ENCODE measurements at places on chromosomes 13 and 19. TPM values are rescaled to one million over a fixed set of nuclear protein-coding genes. Genes with fewer than 3 reads are reported as not detected.
A peak's percentile ranks its signal among the peaks of the same experiment; 100 is the strongest.

DNA sequence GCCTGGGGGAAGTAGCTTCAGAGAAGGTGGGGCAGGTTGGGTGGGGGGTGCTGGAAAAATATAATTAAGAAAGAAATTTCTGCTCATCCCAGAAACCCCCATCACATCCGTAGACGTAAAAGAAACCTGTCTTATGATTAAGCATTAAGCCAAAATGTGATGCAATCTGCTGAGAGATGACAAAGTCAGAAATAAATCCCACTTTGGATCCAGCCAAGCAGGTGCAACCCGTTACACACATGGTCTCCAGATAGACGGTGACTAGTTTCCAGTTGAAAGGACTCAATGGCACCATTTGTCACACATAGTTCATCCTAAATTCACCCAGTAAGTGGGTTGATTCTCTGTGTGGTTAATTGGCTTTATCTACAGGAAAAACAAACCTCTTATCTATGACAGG is 34.1 kb downstream of the PSG5 start:
- H3K27me3 ChIP-seq = no peaks in the 10 kb centered on the region
- no peak overlapping the region for H3K27ac ChIP-seq
- H3K4me1 ChIP-seq = no peaks in the 10 kb centered on the region
- no peaks in the 10 kb centered on the region for H3K36me3 ChIP-seq

DNA sequence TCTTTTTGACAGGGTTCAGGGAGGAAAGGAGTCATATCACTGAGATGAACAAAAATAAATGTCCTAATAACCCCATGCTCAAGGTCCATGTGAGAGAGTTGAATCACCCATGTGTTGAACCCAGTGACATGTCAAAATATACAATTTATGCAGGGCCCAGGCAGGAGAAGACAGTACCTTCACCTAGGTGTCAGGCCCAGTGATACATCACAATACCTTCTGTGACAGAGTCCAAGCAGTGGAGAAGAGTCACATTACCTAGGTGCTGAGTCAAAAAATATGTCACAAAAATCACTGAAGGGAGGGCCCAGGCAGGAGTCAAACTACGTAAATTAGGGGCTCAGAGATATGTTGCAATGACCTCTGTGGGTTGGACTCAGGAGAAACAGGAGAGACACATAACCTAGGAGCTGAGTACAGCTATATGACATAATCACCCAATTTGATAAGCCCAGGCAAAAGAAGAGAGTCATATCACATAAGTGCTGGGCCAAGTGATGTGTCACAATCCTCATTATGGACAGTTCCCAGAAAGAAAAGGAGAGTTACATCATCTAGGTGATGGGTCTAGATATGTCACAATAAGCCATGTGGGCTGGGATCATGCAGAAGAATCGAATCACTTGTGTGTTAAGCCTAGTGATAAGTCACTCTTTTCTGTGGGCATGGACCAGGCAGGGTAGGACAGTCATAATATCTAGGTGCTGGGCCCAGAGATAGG is 13.8 kb upstream of the ZNF724 start:
- H3K27ac ChIP-seq = no peak overlapping the region
- H3K36me3 ChIP-seq = peaks cover 81% of the 10 kb centered on the region
- no peaks in the 10 kb centered on the region for H3K4me1 ChIP-seq
- no peaks in the 10 kb centered on the region for H3K27me3 ChIP-seq

DNA sequence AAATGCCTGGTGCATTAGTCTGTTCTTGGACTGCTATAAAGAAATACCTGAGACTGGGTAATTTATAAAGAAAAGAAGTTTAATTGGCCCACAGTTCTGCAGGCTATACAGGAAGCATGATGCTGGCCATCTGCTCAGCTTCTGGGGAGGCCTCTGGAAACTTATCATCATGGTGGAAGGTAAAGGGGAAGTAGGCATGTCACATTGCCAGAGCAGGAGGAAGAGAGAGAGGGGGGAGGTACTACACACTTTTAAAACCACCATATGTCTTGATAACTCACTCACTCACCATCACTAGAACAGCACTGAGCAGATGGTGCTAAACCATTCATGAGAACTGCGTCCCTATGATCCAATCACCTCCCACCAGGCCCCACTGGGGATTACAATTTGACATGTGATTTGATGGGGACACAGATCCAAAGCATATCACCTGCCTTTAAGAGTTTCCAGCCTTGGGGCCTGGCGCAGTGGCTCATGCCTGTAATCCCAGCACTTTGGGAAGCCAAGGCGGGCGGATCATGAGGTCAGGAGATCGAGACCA is 219.0 kb downstream of the KATNAL1 start:
- H3K27me3 ChIP-seq = no peaks in the 10 kb centered on the region
- DNase-seq = no peak
- H3K4me3 ChIP-seq = no peak overlapping the region
- H3K36me3 ChIP-seq = no peaks in the 10 kb centered on the region
- H3K4me1 ChIP-seq = no peaks in the 10 kb centered on the region

- H3K4me1 ChIP-seq = no peaks in the 10 kb centered on the region
- no peaks in the 10 kb centered on the region for H3K36me3 ChIP-seq
- H3K4me3 ChIP-seq = no peak overlapping the region
- no peaks in the 10 kb centered on the region for H3K27me3 ChIP-seq
- H3K27ac ChIP-seq = no peak overlapping the region
Observed at GRCh38 chr13:94079876-94080275, 399.6 kb downstream of the DCT start.

DNA sequence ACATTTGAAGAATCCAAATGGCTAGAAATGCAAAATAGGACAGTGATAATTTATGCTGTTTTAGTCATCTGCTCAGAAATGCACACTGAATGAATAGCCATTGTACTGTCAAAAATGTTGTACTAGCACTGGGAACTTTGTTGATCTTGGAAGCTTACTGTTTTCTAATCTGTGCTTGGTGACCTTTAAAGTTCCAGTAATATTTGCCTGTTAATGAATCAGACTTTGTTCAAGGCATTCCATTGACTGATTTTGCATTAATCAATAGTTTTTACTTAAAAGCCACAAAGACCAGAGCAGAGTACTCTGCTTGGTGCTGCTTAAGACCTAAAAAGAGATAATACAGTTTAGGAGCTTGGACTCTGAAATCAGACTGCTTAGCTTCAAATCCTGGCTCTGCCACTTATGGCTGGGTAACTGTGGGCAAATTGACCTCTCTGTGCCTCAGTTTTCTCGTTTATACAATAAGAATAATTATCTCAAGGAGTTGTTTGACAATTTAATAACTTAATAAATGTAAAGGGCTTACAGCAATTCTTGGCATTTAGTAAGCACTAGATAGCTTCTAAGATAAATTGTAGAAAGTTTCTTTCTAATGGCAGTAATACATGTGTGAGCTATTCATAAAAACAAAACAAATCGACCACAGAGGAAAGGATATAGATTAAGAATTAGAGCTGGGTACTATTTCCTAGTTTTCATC is 4.6 kb upstream of the SLAIN1 start:
- H3K36me3 ChIP-seq = no peaks in the 10 kb centered on the region
- peaks cover 13% of the 10 kb centered on the region for H3K4me1 ChIP-seq
- no peak overlapping the region for H3K27ac ChIP-seq
- H3K27me3 ChIP-seq = no peaks in the 10 kb centered on the region
- H3K4me3 ChIP-seq = no peak overlapping the region

DNA sequence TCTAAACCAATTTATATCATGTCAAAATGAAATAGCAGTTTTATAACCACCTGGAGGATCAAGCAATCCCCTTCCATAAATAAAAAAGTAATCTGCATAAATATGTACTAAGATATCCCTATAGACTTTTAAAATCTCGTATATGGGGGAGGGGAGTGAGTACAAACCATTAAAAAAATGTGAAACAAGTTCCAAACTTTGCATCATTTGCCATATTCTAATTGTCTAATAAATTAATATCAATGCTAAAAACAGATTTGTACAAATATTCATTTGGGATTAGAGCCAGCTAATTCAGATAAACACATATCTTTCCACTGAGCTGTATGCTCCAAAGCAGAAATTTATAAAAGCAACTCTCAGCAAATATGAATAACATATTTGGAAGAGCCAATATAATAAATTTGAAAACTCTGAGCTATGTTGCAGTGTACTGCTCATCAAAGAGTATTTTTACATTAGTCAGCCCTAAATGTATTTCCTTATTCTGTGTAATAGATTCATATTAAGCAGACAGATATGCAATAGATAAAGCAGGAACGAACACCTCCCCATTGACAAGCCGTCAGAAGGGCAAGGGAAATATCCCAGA is 970.2 kb downstream of the EFNB2 start:
- no peak for DNase-seq
- H3K36me3 ChIP-seq = no peaks in the 10 kb centered on the region
- no peaks in the 10 kb centered on the region for H3K4me1 ChIP-seq

GRCh38 chr19:47497050-47497766 is 13.2 kb upstream of the KPTN start:
- DNase-seq = no peak
- H3K27ac ChIP-seq = no peak overlapping the region
- H3K4me1 ChIP-seq = no peaks in the 10 kb centered on the region
- H3K27me3 ChIP-seq = no peaks in the 10 kb centered on the region
- H3K4me3 ChIP-seq = no peak overlapping the region

DNA sequence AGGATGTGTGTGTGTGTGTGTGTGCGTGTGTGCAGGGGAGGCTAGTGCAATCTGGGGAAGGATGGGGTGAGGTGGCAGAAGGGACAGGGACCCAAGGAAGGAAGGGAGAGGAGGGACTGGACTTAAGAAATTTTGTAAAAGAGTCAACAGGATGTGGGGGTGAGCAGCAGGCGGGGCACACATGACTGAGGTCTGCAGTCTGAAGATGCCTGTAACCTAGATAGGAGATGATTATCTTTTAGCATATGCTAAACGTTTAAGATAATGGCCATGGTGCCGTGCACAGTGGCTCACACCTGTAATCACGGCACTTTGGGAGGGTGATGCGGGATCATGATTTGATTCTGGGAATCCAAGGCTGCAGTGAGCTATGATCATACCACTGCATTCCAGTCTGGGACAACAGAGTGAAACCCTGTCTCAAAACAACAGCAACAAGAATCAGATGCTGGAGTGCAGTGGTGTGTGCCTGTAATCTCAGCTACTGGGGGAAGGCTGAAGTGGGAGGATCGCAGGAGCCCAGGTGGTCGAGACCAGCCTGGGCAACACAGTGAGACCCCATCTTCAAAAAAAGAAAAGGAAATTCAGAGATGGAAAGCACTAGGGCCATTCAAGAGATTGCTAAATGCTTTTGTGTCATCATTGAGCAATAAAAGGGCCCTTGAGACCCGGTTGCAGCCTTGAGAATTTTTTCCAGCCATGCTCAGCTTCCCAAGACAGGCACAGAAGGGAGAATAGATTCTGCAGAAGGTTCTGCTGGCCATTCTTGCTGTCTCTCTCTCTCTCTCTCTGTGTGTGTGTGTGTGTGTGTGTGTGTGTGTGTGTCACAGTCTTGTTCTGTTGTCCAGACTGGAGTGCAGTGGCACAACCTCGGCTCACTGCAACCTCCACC is 3.8 kb upstream of the ZNF414 start:
- H3K27me3 ChIP-seq = no peaks in the 10 kb centered on the region
- peak overlapping the region; percentile 83 for H3K27ac ChIP-seq
- H3K4me3 ChIP-seq = no peak overlapping the region
- H3K36me3 ChIP-seq = peaks cover 19% of the 10 kb centered on the region

GRCh38 chr19:3964256-3965194 is 6.4 kb downstream of the DAPK3 start:
- peaks cover 90% of the 10 kb centered on the region for H3K36me3 ChIP-seq
- no peak overlapping the region for H3K27ac ChIP-seq
- H3K4me1 ChIP-seq = peaks cover 39% of the 10 kb centered on the region
- DNase-seq = no peak
- H3K27me3 ChIP-seq = no peaks in the 10 kb centered on the region
- no peak overlapping the region for H3K4me3 ChIP-seq

- no peaks in the 10 kb centered on the region for H3K36me3 ChIP-seq
- peaks cover 46% of the 10 kb centered on the region for H3K4me1 ChIP-seq
- DNase-seq = peak; percentile 96
- H3K4me3 ChIP-seq = peak overlapping the region; percentile 64
Observed at GRCh38 chr19:49808711-49809159, 4.4 kb downstream of the FUZ start.

DNA sequence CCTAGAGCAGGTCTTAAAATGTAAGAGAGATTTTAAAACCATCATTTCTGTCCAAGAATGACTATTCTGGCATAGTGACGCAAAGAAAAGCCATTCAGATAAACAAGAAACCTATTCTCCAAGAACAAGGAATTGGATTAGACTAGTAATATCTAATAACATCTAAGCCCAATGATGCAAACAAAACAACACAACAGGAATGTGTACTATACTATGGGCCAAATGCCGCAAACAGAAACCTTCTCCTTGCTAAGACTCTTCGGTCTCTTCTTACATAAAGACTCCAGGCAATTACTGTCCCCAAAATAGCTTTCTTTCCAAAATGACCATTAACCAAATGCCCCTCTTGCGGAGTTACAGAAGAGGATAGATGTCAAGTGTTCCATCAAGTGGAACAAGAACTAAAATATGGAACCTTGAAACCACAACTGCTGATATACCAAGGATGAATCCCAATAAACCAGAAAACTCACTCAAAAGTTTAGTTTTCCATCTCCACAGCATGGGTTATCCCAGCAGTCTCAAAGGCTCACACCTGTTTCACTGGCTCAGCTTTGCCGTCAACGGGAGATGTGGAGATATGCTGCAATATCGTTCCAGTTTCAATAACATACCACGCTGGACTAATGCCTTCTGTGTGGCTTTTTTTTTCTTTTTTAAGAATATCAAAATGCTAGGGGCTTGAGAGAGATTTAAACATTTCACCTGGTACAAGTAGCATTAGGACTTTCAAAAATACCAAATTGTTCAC is 76.2 kb downstream of the FOXO1 start:
- no peaks in the 10 kb centered on the region for H3K36me3 ChIP-seq
- peak overlapping the region; percentile 79 for H3K27ac ChIP-seq
- H3K4me1 ChIP-seq = peaks cover 48% of the 10 kb centered on the region
- DNase-seq = no peak

The MAP4K1 gene
- 163 TPM for total RNA-seq

The GNG8 gene
- total RNA-seq = not detected

The FAAP24 gene
- 3.1 TPM for total RNA-seq

The FGF9 gene
- total RNA-seq = not detected

The TMEM59L gene
- not detected for total RNA-seq
